ENCODE measurements at places on chromosomes 7 and 10. TPM values are rescaled to one million over a fixed set of nuclear protein-coding genes. Genes with fewer than 3 reads are reported as not detected.

The SFRP4 gene
- 0.16 TPM for total RNA-seq

The PRKG1 gene
- total RNA-seq = 52.4 TPM

The PRSS2 gene
- total RNA-seq = not detected

The PTF1A gene
- not detected for total RNA-seq

The VAX1 gene
- total RNA-seq = not detected

The RELN gene
- 0.16 TPM for total RNA-seq

The OR13A1 gene
- not detected for total RNA-seq

The TMEM120A gene
- 21.4 TPM for total RNA-seq

The EFCAB10 gene
- not detected for total RNA-seq

The GNAI1 gene
- total RNA-seq = 46.1 TPM

The TCTN3 gene
- total RNA-seq = 34.1 TPM

The HMX3 gene
- total RNA-seq = not detected
